A549 treated with Hydrocortisone at 1 μM for 4 hours (cell line): ENCODE measurements at places on chromosomes 11 and 22. TPM values are rescaled to one million over a fixed set of nuclear protein-coding genes. Genes with fewer than 3 reads are reported as not detected.

The YIF1A gene
- total RNA-seq = 95.5 to 124 TPM (median 116 TPM) in 5 replicates

The ENDOD1 gene
- total RNA-seq = 13.1 to 19.3 TPM (median 15.2 TPM) in 5 replicates

The KCNJ11 gene
- 4.4 to 6.1 TPM (median 4.9 TPM) in 5 replicates for total RNA-seq

The OR4D5 gene
- not detected in 5 replicates for total RNA-seq

The GVQW3 gene
- total RNA-seq = 0.32 to 1.3 TPM (median 0.90 TPM) in 5 replicates

The MMP12 gene
- 0.06 to 0.14 TPM (median 0.08 TPM) in 3 of 5 replicates, not detected in the others for total RNA-seq

The CCDC188 gene
- not detected in 5 replicates for total RNA-seq

The OTOG gene
- not detected in 5 replicates for total RNA-seq

The P2RX6 gene
- 0.56 to 0.97 TPM (median 0.79 TPM) in 5 replicates for total RNA-seq

The NLRP14 gene
- total RNA-seq = not detected in 5 replicates
